ENCODE measurements at places on chromosomes 5 and 9.

DNA sequence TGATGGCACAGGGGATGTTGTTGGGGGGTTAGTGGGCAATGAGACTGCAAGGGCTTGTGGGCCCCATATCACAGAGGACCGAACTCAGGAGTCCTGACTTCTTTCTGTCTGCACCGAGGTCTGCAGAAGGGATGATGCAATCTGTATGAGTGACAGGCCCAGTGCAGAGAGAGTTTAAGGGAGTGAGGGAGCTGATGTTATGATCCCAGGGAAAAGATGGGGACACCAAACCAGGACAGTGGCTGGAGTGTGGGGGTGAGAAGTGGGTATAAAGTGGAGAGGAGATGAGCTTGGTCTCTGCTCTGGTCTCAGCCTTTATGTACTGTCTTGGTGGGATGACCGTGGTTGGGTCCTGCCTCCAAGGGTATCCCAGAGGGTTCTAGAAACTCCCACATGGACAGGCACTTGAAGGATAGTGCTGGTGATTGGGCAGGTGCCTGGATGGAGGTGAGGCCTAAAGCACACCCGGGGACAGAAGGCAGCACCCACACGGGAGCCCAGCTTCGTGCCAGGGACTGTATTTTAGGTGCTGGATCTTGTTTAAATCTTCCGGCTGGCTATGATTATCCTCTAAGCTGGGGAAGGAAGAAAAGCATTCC is 21.9 kb downstream of the GSN start:
- no peak for DNase-seq

- no peak for DNase-seq
Observed at GRCh38 chr5:3878267-3878666, 282.6 kb downstream of the IRX1 start.

GRCh38 chr9:128282500-128282899 is 6.4 kb downstream of the SWI5 start:
- DNase-seq: no peak

GRCh38 chr5:10468256-10468655 is 26.6 kb downstream of the ROPN1L start:
- DNase-seq: no peak

DNA sequence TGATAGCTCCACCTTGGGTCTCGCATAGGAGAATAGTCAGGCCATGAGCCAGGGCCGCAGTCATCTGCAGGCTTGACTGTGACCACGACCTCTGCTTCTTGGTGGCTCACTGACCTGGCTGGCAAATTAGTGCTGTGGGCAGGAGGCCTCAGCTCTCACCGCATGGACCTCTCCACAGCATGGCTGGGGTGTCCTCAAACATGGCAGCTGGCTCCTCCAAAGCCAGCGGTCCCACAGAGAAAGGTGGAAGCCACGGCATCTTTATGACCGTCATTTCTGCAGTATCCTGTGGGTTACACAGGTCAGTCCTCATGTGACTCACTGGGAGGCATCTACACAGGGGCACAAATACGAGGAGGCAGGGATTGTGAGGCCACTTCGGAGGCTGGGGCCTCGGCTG is 43.2 kb upstream of the SAP30L start:
- no peak for DNase-seq

DNA sequence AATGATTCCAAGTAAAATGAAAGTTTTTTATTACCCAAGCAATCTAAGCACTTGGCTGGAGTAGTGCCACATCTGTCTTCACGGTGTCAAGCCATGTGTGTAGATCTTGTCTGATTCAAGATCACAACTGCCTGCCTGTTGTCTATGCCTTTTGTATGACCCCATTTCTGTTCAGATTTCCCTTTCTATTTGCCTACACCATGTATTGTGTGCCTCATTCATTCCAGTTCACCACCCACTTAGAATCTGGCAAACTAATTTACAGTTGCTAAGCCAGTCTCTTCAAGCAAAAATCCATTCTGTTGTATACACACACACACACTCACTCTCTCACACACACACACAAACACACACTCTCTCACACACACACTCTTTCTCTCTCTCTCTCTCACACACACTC is 33.7 kb downstream of the GLDC start:
- DNase-seq: no peak

DNA sequence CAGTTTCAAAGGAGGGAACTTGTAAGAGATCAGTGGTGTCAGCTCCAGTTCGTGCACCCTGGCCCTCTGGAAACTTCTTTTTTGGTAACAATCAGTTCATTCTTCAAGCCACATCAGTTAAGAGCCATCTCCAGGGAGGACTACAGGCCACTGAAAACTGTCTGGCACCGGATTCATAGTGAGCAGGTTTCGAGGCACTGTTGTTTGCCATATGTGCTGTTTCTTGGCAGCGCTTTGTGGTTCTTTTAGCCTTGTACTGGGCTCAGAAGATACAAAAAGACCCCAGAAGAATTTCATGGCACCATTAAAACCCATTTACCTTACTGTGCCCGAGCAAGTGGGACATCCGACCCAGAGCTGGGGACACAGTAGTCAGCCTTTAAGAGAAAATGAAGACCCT is 68.5 kb downstream of the OTULIN start:
- DNase-seq: no peak

GRCh38 chr5:174410716-174411478 is 313.5 kb upstream of the MSX2 start:
- no peak for DNase-seq

DNA sequence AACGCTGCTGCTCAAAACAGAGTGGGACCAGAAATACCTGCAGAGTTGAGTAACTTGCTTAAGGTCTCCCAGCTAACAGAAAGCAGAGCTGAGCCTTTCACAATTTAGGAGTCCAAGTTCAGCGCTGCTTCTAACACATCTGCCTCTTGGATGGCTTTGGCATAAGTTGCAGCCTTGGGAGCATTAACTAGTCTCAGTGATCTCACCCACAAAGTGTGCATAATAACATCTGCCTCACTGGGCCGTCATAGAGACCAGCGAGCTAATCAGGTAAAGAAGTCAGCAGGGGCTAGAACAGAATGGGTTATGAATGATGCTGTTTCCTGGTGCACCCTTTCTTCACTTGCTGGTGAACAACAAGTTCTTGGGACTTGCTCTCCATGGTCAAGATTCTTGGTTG is 36.5 kb downstream of the WWC1 start:
- DNase-seq: no peak

DNA sequence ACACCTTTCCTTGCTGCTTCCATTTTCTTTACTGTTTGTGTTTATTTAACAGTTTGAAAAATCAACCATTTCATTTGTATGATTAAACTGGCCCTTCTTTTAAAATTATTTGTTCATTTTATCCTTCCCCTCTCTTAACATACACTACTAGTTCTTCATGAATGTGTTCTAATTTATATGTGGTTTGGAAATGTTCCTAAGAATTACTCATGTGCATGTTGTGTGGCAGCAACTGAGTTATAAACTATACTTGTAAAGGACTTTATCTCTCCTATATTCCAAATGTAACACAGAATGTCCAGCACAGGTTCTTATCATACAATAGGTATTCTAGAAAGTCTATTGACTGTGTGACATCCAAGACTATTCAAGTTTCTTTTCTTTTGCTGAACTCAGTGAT is 358.2 kb upstream of the MEF2C start:
- no peak for DNase-seq

DNA sequence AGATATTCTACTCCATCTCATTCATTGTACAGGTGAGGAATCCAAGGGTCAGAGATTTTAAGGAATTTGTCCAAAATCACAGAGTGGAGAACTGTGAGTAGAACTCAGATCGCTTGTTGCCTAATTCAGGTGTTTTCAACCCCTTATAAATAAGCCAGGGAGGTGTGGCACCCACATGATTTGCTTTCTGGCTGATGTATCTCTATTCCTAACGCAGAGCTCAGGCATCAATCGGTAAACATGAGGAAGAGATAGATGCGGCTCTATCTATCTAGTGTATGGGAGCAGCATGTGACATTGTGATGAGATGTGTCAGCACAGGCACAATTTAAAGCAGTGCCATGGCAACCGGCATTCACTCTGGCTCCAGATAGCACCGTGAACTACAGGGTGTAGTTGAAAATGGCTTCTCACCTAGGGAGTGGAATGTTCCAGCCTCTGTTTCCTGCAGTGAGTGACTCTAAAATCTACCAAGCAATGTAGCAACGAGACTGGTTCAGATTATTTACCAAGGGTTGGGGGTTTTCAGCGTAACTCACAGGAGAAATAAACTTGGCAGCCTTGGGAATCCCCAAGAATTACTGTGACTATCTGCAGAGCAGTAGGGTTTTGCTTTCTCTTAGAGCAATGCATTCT is 53.4 kb upstream of the SUB1 start:
- DNase-seq: no peak

DNA sequence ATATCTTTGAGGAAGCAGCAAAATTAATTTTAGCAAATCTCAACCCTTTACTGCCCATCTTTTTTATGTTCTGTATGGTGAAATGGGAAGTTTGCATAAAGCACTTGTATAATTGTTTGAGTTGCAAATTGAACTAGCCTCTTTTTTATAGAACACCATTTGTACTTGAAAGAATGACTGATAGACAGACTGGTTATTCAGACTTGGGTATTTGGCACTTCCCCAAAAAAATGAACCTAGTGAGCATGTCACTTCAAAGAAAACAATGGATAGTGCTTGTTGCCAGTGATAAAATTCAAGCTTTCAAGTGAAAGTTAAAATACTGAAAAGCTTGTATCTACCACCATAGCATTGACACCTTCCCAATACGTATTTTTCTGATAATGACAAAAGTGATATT is 115.8 kb downstream of the ERCC6L2 start:
- DNase-seq: no peak

GRCh38 chr5:31485376-31486207 is 46.3 kb downstream of the DROSHA start:
- DNase-seq: no peak

- DNase-seq: no peak
Observed at GRCh38 chr5:1093361-1093760, 18.5 kb downstream of the SLC12A7 start.

- DNase-seq: no peak
Observed at GRCh38 chr9:27817747-27818146, 244.5 kb upstream of the C9orf72 start.

GRCh38 chr5:108670591-108671289 is 77.0 kb upstream of the FER start:
- DNase-seq: no peak

DNA sequence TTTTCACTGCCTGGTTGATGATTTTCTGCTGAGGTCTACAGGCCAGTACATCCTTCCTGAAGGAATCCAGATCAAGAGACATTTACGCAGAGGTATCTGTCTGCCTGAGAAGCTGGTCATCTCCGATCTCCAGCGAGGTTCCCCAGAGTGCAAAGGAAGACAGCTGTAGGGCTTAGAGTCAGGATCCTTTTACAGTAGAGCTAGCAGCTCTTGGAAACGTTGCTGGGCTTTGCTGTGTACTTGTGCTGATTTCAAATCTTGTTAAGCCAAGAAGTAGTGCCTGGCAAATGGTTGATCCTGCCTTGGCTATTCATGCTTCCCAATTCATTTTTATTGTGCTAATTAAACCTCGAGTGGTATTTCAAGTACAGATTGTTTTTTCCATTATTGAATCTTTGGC is 48.9 kb downstream of the NTRK2 start:
- DNase-seq: no peak

- DNase-seq: no peak
Observed at GRCh38 chr5:117638581-117638980, 1064.0 kb upstream of the SEMA6A start.

DNA sequence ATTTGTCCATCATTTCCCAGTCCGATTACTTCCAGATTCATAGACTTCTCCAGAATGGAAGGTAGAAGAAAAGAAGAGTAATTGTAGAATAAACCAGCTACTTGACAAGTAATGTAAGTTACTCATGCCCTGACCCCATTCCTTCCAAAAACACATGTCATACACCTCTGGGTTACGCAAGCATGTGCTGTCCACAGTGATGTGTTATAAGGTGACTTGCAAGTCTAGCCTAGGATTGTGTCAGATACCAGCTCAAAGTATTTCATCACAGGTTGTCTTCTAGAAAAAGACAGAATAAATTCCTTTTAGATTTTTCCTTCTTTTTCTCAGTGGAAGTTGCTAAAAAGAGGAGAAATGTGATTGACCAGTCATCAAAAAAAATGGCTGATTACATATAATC is 8.0 kb upstream of the TLR4 start:
- no peak for DNase-seq

DNA sequence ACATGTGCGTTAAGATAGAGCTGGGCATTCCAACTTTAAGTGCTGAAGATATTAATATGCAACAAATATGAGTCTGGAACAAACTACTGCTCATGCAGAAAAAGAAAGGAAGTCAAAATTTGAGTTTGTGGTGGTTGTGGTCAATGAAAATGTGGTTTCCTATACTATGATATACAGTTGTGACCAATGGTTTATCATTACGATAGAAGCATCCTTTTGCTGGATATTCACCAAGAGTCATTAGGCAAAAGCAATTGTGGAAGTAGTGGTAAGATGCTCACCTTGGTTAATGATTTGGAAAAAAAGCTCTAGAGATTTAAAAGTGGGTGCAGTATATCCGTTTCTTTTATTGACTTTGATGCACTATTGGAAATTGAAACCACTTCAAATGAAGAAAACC is 1007.0 kb downstream of the NR2F1-AS1 start:
- DNase-seq: no peak

DNA sequence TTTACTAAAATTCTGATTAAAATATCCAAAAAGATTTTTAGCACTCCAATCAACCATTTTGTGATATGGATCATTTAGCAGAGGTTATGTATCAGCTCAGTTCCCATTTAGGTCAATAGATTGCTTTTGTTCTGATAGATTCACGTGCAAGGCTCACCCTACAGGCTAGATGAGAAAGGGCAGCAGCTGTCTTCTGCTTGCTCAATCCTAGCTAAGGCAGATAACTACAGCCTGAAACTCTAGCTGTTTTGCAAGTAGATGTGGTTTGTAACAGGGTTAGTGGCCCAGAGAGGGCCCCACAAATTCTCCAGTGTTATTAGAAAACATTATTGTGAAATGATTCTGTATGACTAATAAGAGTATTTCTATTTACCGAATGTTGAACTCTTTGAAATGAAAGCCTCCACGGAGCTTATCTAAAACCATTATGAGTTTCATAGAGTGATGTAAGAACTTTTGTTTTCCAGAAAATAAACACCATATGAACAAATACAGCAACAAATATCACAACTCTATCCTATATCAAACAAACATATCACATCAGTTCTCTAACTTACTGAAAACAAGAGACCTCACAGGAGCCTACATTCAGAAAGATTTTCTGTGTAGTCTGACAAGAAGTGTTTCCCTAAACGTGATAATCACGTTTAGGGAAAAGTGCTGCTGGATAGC is 841.9 kb upstream of the ACO1 start:
- DNase-seq: no peak
